SHP77 (cell line): ENCODE measurements at places on chromosomes 7 and 10.

DNA sequence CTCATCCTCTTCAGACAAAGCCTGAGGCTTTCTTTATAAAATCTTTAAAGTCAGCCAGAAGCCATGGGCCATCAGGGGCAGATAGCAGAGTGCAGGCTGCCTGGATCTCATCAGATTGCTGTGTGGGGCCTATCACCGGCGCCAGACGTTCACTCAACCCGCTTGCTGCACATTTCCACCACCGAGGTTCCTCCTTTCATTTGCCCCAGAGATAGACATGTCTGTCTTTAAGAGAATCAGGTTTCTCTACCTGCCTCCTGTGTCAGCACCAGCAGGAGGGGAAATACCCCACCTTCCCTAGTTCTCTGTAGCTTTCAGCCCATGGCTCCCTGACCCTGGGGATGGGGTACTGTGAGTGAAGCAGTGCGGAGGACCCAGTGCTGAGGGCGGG lies 22.0 kb downstream of the SLC18A2 start:
- DNase-seq, result no peak

DNA sequence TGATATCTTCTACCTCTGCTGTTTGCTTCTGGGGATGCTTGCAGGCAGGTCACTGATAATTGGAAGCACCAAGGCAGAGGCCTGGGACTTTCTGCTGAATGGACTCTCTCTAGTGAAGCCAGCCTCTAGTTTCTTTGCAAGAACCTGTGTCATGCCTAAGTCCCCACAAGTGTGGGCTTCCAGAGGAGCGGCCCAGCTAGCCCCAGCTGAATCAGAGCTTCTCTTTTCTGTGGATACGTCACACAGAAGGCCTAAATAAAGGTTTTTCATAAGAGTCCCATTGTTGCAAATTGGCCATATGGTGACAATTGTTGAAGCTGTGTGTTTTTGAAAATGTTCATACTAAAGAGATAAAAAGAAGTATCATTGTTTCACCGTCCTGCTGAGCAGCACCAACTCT lies 6.8 kb upstream of the OPALIN start:
- no peak for DNase-seq

DNA sequence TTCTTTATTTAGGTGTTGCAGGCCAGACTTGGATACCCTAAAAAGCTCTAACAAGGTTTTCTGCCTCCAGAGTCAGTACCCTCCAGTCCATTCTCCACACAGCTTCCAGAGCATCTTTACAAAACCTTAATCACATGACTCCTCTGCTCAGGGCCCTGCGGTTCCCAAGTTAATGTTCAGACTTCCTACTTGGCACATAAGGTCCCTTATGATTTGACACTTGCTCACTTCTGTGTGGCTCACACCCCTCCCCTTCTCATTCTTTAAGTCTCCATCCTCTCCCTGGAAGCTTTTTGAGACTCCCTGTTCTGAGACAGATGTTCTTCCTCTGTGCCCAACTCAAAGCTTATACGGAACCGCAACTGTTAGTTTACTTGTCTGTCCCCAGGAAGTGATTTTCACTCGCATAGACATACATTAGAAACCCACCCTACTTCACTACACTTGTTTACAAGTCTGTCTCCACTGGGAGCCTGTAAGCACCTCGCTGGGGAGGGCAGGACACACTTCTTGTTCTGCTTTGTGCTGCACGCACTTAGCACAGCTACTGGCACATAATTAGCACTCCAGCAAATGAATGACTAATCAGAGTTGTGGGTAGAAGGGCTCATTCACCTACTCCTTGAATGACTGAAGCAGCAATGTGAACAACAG lies 154.3 kb upstream of the LAMB4 start:
- no peak for DNase-seq

DNA sequence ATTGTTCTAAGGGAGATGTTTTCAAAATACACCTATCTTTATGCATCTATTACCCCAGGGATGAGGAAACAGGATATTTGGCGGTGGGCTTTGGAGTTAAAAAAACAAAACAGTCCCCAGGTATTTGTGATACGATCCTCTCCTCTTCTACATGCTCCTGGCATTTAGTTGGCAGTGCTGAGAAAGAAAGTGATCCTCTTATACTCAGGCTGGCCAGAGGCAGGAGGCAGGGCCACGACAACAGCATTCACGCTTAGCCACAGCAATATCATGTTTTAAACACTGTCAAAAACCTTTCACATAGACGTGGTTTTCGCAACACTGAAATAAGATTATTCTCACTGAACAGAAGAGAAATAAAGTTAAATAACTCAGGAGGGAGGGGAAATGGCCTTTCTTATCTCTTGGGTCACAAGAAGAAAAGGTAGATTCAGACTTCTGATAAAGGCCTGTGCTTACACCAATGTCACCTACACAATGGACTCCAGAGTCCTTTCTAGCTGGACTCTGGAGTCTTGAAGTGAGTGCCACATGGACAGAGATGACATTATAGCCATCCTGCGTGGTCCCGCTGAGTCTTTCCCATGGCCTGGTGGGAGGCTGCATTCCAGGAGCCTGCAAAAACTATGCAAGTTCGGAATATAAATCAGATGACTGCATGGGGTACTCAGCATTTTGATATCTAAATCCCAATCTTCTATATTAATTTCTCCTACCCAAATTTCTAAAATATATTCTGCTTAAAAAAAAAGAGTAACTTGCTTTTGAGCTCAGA lies 88.7 kb downstream of the PIP4K2A start:
- DNase-seq, result no peak

- no peak for DNase-seq
Observed at GRCh38 chr7:74094224-74095101, 10.9 kb downstream of the LIMK1 start.
